Activated T-helper 17 cell treated with anti-CD3 and anti-CD28 coated beads, Interleukin-2, amount 50 U/mL, for 72 hours (primary cell): ENCODE measurements at places on chromosomes 1 and 21. TPM values are rescaled to one million over a fixed set of nuclear protein-coding genes. Genes with fewer than 3 reads are reported as not detected.

DNA sequence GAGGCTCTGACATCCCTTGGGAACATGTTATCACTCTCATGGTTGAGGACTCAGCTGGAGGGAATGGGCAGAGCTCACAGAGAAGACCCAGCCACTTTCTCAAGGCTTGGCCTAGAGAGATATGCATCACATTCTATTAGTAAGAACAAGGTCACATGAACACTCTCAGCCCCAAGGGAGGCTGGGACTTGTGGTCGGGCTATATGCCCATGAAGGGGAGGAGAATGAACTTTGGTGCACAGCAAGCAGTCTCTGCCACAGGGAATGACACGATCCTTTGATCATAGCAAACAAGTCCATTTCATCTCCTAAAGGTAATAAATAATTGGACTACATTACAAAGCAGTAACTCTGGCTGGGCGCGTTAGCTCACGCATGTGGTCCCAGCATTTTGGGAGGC lies 105.7 kb downstream of the SYF2 start:
- H3K4me3 ChIP-seq = no peak overlapping the region
- H3K27me3 ChIP-seq = no peaks in the 10 kb centered on the region

GRCh38 chr1:19775317-19775716 lies 24.4 kb downstream of the TMCO4 start:
- ATAC-seq = no peak
- no peaks in the 10 kb centered on the region for H3K27me3 ChIP-seq
- H3K27ac ChIP-seq = no peak overlapping the region
- no peaks in the 10 kb centered on the region for H3K4me1 ChIP-seq
- peaks cover 42% of the 10 kb centered on the region for H3K36me3 ChIP-seq

KIRREL1 gene
- not detected for total RNA-seq

GRCh38 chr1:178664278-178664677 lies 60.8 kb upstream of the RALGPS2 start:
- no peaks in the 10 kb centered on the region for H3K4me1 ChIP-seq
- H3K27ac ChIP-seq = no peak overlapping the region
- H3K36me3 ChIP-seq = no peaks in the 10 kb centered on the region
- no peak for ATAC-seq
- no peak overlapping the region for H3K4me3 ChIP-seq

DNA sequence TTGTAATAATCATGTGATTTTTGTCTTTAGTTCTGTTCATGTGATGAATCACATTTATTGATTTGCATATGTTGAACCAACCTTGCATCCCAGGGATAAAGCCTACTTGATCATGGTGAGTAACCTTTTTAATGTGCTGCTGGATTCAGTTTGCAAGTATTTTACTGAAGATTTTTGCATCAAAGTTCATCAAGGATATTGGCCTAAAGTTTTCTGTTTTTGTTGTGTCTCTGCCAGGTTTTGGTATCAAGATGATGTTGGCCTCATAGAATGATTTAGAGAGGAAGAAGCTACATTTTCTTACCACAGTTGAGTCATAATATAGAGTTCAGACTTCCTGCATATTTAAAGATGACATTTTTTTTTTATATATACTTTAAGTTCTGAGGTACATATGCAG lies 455.9 kb downstream of the PLPP3 start:
- H3K4me3 ChIP-seq = no peak overlapping the region
- no peaks in the 10 kb centered on the region for H3K36me3 ChIP-seq
- no peaks in the 10 kb centered on the region for H3K4me1 ChIP-seq
- H3K27me3 ChIP-seq = peaks cover 3% of the 10 kb centered on the region

DNA sequence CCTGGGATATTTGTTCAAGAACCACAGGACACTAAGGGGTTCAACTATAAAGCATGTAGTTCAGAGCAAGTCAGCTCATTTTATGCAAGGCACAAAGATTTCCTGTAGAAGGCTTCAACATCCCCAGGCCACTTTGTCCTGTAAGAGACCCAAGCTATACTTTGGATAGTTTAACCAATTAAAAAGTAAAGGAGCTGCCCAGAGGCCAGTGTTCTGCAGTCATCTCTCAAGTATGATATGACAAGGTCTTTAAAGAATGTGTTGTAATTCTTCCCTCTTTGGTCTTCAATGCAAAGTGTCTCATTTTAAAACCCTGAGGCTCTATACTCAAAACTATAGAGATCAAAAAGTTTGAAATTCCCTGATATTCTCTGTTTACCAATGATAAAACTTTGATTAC lies 34.1 kb downstream of the KRTAP20-3 start:
- peaks cover 4% of the 10 kb centered on the region for H3K27me3 ChIP-seq
- no peaks in the 10 kb centered on the region for H3K36me3 ChIP-seq
- H3K27ac ChIP-seq = no peak overlapping the region
- ATAC-seq = no peak
- no peaks in the 10 kb centered on the region for H3K4me1 ChIP-seq
- H3K4me3 ChIP-seq = no peak overlapping the region

TMEM35B gene
- 13.1 TPM for total RNA-seq

- H3K4me3 ChIP-seq = no peak overlapping the region
- H3K4me1 ChIP-seq = no peaks in the 10 kb centered on the region
- ATAC-seq = no peak
- no peak overlapping the region for H3K27ac ChIP-seq
- no peaks in the 10 kb centered on the region for H3K36me3 ChIP-seq
- no peaks in the 10 kb centered on the region for H3K27me3 ChIP-seq
Measured at GRCh38 chr1:27496604-27497155, 6.7 kb upstream of the WASF2 start.

HECTD3 gene
- total RNA-seq = 23.2 TPM
